Karpas-422 (cell line): ENCODE measurements at places on chromosomes 6 and 20.

- peak; percentile 23 for DNase-seq
Observed at GRCh38 chr20:16005915-16006493, 567.2 kb downstream of the KIF16B start.

DNA sequence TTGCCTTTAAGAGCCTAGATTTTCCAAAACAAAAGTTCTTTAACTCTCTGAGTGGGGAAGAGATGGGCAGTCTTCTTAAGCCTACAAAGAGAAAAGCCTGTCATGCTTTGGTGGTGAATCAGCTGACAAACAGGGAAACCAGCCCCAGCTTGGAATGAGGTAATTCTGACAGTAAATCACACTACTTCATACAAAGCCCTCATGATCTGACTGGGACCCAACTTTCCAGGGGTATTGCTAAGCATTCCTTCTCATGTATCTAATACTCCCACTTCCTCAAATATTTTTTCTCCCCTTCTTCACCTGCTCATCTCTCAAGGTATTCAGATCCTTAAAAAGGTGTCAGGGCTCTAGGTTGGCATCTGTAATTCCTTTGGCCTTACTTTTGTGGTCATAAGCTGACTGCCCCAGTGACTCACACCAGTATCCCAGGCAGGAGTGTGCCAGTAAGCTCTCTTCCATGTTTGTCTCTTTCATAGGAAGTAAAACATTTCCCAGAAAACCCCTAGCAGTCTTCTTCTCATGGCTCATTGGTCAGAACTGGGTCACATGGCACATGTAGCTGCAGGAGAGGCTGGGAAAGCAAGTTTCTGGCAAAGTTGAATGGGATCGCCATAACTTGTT is 15.0 kb upstream of the TBC1D22B start:
- DNase-seq, result no peak

DNA sequence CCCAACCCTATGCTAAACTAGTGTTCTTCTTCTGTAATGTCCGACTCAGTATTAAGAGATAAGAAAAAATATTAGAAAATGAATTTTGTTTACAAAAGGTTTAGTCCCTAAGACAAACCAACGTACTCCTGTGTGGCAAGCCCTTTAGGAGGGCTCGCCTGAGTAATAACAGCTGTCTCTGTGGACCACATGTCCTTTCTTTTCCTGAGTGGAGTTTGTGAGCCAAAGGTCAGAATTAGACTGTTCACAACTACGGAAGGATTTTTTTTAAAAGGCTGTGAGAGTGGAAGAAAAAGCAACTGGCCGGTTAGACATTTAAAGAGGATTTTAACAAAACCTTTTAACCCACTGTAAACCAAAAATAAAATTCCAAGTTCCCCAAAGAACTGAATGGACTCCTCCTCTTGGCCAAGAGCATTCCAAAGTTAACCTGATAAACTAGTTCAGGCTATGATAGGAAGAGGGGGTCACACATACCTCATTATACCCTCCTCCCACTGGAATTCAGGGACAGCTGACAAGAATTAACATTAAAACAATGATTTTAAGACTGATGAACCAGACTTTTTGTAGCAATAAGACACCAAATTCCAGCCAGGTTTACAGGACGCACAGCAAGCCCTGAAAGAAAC is 43.5 kb downstream of the FAM184A start:
- DNase-seq, result no peak

- DNase-seq, result no peak
Observed at GRCh38 chr6:35230498-35230897, 16.7 kb downstream of the SCUBE3 start.

DNA sequence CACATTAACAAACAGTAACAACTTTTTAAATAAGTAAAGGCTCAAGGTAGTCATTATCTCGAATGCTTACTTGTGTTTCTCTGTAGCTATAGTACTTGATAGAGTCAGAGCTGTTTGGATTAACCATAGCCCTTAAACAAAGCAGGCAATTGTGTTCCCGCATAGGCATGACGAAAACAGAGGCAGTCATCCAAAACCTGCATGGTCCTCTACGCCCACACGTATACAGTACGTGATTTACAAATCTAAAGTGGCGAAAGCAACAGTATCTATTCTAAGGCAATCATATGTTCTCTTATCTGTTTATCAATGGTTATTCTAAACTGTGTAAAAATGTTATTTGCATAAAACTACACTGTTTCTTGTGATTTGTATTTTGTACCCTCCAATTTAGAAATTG is 31.8 kb downstream of the HFE start:
- no peak for DNase-seq

- no peak for DNase-seq
Observed at GRCh38 chr6:39859025-39859424, 66.8 kb downstream of the DAAM2 start.

GRCh38 chr20:36112112-36112511 is 42.4 kb upstream of the EPB41L1 start:
- DNase-seq, result no peak

- no peak for DNase-seq
Observed at GRCh38 chr6:72022830-72023229, 136.5 kb downstream of the RIMS1 start.

DNA sequence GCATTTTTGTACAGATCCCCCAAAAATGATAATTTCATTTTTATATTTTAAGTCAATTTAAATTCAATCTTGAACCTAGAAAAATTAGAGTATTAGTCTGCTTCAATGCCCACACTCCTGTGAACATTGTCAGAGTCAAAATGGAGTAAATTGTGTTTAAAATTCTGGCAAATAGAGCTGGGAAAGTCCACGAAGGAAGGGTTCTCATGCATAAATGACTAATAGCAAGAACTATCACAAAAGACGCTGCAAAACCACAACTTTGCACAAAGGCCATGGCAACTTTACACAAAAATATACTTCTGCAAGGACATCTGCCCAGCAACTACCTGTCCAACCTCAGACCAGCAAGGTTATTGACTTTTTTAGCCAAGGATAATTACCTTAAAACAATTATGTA is 203.2 kb upstream of the SMLR1 start:
- DNase-seq, result no peak

GRCh38 chr6:170290296-170291128 is at the start of gene DLL1:
TSS of gene DLL1 (minus strand) at chr6:170291078. CDS start at chr6:170290139, 939 bp downstream.
- DNase-seq, result peak; percentile 55

GRCh38 chr20:8020314-8021079 is 936 bp upstream of the TMX4 start:
- DNase-seq, result peak; percentile 61

GRCh38 chr6:149429427-149430360 is 29.6 kb downstream of the SUMO4 start:
- no peak for DNase-seq

DNA sequence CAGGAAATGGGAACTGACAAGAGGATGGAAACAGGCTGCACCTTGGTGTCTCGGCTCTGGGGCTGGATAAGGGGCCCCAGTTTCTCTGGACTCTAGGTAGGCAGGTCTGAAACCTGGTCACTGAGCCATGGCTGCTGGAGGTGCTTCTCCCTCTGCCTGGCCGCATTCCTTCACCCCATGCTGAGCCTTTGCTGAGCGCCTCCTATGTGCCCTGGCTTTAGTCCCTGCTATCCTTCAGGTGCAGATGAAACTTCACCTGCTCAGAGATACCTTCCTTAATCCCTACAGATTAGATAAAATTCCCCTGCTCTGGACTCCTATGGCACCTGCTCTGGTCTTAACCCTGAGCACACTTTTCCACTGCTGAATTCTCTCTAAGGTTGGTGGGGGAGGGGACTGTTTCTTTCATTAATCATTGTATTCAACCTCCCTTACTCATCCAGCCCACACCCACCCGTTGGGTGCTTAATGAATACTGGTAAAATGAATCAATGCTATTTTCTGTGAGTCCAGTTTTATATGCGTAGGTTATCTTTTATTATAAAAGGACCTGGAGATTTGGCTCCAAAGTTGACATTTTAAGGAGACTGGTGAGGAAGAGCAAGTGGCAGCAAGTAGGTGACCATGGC is 19.3 kb downstream of the MYLK4 start:
- DNase-seq, result no peak

DNA sequence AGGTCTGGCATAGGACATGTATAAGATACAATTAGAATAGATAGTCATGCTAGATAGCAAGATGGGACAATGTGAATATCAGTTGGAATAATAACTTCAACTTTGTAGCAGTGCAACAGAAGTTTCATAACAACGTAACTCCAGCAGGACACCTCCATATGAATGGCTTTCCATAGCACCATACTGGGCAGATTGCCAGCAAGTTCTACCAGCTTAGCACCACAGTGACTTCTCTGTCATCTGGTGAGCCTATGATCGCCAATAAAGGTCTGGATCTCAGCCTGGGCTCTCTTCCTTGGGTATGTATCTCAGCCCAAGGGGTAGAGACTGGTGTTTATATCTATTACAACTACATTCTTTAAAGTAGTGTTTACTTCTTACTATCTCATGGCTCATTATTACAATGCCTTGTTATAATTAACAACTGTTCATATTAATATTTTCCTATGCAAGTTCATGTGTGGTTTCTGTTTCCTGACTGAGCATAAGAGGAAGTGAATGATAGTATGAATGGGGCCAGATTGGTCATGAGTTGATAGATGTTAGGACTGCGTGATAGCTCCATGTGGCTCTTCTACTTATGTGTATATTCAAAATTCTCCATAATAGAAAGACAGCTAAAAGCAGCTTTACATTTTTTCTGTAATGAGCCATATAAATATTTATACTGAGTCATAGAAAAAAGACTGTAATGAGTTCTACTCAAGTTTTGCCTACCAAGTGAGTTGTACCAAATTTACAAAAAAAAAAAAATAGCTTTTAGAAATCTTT is 22.9 kb downstream of the HTR1B start:
- DNase-seq, result no peak

DNA sequence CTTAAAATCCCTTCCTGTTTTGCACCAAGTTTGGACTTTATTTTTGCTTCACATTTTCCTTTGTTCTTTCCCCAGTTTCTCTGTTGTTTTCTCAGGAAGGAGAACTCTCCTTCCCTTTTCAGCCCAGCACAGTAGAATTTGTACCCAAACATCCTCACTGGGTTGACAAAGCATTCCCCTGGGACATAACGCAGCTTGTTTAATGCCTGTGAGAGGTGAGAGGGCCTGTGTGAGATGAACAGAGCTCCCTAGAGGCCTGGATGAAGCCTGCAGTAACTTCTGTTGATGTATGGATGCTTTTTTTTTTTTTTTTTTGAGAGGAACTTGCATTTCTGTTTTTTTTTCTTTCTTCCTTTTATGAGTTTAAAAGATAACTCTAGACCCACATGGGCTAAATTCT is 104.9 kb upstream of the SLC22A23 start:
- DNase-seq, result no peak
